Stimulated activated CD8-positive, alpha-beta memory T cell treated with anti-CD3 and anti-CD28 coated beads, Interleukin-4, amount 100 ng/mL, for 4 hours (primary cell): ENCODE measurements at places on chromosomes 1 and 21.
A peak's percentile ranks its signal among the peaks of the same experiment; 100 is the strongest.

- DNase-seq = no peak
Observed at GRCh38 chr1:8011923-8012858, 13.9 kb downstream of the ERRFI1 start.

DNA sequence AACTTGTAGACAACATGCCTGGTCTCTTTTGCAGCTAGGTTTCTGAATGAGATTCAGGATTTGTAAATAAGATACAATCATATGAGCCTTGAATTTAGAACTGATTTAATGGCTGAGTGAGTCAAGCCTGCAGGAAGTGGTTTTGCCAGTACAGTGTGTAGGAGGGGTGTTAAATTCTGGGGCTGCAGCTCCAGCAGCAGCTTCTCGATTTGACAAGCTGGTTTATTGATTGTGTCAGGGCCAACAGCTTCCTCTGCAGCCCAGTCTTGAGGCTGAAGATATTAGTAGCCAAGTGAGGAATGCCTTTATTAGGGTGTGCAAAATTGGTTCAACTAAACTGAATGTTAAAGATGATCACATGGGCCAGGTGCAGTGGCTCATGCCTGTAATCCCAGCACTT is 11.5 kb upstream of the PLA2G5 start:
- DNase-seq = peak; percentile 18

- no peak for DNase-seq
Observed at GRCh38 chr1:205715628-205716027, 34.4 kb downstream of the NUCKS1 start.

GRCh38 chr1:6588893-6589520 is 9.2 kb downstream of the ZBTB48 start:
- DNase-seq = no peak

- DNase-seq = no peak
Observed at GRCh38 chr21:42931560-42932235, 6.3 kb upstream of the ERVH48-1 start.

- DNase-seq = no peak
Observed at GRCh38 chr1:6385488-6386191, 7.9 kb downstream of the ACOT7 start.
